IPS DF 6.9 (cell line): ENCODE measurements at places on chromosomes 2 and 18.
A peak's percentile ranks its signal among the peaks of the same experiment; 100 is the strongest.

DNA sequence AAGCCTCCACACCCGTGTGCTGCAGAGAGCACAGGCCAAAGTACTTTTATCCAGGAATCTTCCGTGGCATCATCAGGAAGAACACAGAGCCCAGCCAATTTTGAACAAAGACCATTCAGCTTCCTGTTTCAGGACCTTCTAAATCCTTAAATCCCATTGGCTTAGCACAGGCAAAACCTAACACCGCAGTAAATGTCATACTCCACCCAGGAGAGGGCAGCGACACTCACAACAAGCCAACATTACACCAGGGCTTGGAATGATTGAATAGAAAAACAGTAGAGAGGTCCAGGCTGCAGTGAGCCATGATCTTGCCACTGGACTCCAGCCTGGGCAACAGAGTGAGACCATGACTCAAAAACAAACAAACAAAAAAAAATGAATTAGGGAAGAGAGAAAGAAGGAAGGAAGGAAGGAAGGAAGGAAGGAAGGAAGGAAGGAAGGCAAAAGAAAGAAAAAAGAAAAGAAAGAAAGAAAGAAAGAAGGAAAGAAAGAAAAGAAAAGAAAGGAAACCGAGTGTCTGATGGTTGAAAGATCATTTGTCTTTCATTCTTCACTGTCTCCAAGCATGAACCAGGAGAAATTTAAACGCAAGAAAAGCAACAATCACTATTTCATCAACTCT is 144.6 kb upstream of the SATB2 start:
- DNase-seq, result no peak

GRCh38 chr2:230934231-230935129 is 9.4 kb upstream of the GPR55 start:
- DNase-seq, result no peak

DNA sequence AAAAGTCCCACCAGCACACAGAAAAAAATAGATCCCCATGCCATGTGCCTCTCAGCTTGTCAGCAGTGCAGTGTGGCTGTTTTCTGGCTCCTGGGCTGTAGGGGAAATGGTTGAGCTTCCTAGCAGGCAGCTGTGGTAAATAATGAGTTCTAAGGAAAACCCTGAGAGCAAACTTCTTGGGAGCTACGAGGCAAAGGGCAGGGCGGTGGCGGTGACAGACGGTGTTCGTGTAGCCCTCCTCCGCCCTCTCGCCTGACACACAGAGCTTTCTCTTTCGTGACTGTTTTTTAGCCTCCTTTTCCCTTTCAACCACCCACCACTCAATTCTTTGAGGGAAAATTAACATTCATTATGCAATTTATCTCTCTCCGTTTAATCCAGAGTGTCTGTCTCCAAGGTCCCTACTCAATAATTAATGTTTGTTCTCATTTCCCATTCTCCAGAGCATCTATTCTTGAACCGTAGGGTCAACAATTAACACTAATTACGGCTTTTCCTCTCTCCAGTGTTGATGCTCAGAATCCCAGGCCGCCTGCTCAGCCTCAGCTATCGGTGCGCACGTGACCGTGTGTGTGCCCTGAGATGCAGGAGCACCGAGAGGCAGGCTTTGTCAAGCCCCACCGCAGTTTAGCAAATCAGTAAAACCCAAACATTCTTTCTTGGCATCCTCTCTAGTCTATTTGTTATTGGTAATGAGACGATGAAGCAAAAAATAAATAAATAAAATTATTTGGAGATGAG is 50.1 kb downstream of the KIAA2012 start:
- DNase-seq, result no peak

GRCh38 chr18:31261792-31262582 is 56.0 kb upstream of the DSG1 start:
- no peak for DNase-seq

DNA sequence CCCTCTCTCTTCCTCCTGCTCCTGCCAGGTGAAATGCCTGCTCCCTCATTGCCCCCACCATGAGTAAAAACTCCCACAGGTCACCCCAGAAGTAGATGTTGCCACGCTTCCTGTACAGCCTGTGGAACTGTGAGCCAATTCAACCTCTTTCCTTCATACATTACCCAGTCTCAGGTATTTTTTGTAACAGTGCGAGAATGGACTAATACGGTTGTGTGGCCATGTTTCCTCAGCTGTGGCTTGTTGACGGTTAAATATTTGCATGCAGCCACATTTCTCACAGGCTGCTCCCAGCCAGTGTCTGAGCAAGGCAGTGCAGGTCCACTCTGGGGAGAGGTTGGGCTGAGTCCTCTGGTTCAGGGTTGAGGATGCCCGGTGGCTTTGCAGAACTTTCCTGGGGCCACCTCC is 27.8 kb upstream of the COPS8 start:
- DNase-seq, result no peak

GRCh38 chr2:129803032-129803431 is 176.4 kb upstream of the RAB6C start:
- DNase-seq, result no peak

- DNase-seq, result no peak
Measured at GRCh38 chr2:19738707-19739106, 163.1 kb downstream of the TTC32 start.

- no peak for DNase-seq
Measured at GRCh38 chr2:134663451-134664450, 55.0 kb downstream of the TMEM163 start.

DNA sequence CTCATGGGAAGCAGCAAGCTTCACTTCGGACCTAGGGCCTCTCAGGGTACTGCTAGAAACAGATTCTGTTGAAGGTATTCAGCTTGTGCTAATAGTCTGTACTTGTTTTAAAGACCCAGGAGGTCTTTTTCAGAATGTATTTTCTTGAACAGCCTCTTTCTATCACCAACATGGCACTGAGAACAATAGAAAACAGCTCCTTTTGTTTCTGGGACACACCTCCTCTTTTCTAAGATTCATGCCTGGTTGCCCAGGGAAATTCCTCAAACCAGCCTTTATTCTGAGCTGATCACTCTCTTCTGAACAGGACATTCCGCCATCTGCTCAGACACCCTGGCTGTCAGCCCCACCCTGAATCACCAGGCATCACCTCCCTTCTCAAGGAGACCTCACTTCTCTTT is 389.6 kb downstream of the TGIF1 start:
- DNase-seq, result no peak

- DNase-seq, result no peak
Measured at GRCh38 chr2:145356056-145356455, 836.1 kb upstream of the ZEB2 start.

GRCh38 chr2:16725549-16725948 is 59.9 kb upstream of the CYRIA start:
- DNase-seq, result no peak

- peak; percentile 39 for DNase-seq
Measured at GRCh38 chr2:9984217-9984739, 32.8 kb downstream of the GRHL1 start.
